ENCODE measurements at places on chromosomes 3 and 15.

DNA sequence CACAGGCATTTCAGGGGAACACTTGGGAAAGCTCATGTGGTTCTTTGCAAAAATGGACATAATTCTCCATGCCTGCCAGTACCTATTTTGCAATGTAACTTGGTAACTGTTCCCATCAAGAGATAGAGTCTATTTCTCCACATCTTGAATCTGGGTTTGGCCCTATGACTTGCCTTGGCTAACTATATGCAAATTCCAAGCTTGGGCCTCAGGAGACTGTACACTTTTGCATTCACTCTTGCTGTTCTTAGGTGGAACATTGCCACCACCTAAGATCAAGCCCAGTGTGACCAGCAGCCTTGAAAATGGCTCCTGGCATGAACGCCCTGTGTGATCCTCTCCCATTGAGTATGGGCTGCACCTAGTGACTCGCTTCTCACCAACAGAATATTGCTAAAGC, 19.8 kb upstream of the SMAD6 start:
- DNase-seq = no peak

GRCh38 chr15:45892182-45892581, 257.4 kb downstream of the SQOR start:
- DNase-seq = no peak

- DNase-seq = no peak
Observed at GRCh38 chr3:129975705-129976048, 1.2 kb downstream of the TRH start.

- no peak for DNase-seq
Observed at GRCh38 chr15:51024735-51025453, 69.8 kb downstream of the TNFAIP8L3 start.

- DNase-seq = peak; percentile 44
Observed at GRCh38 chr3:32082721-32083120, 23.7 kb upstream of the GPD1L start.

- peak; percentile 16 for DNase-seq
Observed at GRCh38 chr15:85749261-85750151, 45.2 kb downstream of the KLHL25 start.

- DNase-seq = no peak
Observed at GRCh38 chr15:64493641-64494040, 33.3 kb downstream of the ZNF609 start.

- no peak for DNase-seq
Observed at GRCh38 chr3:26114851-26115250, 325.0 kb downstream of the OXSM start.

- DNase-seq = no peak
Observed at GRCh38 chr3:128554100-128554464, 61.1 kb upstream of the GATA2 start.

DNA sequence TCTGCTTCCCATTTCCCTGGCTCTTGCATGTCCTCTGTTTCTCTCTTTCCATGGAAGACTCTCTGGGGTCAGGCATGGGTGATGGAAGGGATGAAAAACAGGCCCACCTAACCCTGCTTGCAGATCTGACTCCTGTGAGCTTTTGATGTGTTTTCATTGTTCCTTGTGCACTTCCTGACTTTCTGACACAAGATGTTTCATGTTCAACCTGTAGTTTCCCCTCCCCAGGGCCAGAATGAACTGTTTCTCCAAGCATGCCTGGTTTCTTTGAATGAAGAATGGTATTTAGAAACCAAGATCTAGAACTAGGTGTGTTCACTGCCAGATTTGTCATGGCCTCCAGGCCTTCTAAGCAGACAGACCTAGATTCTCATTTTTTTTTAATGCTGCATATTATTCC, 36.1 kb upstream of the CRTC3 start:
- DNase-seq = no peak

- no peak for DNase-seq
Observed at GRCh38 chr3:24151594-24151993, 206.5 kb downstream of the NR1D2 start.

DNA sequence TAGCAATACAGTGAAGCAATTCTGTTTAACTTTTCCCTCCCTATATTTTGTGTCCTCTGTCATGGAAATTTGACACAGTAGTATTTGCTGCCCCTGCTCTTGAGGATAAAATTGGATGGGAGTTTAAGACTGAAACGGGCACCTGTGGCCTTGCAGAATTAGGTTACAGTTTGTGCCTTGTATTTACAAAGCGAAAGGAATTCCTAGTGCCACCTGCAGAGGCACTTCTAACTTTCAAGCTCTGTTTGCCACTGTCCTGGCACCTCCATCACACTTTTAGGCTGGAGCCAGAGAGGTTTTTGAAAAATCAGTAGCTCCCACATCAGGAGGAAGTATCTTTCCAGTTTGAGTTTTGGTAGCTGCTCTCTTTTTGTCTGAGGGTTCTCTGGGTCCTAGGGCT, 39.5 kb downstream of the CD86 start:
- DNase-seq = no peak

- no peak for DNase-seq
Observed at GRCh38 chr15:80204231-80204630, 47.8 kb downstream of the CTXND1 start.

DNA sequence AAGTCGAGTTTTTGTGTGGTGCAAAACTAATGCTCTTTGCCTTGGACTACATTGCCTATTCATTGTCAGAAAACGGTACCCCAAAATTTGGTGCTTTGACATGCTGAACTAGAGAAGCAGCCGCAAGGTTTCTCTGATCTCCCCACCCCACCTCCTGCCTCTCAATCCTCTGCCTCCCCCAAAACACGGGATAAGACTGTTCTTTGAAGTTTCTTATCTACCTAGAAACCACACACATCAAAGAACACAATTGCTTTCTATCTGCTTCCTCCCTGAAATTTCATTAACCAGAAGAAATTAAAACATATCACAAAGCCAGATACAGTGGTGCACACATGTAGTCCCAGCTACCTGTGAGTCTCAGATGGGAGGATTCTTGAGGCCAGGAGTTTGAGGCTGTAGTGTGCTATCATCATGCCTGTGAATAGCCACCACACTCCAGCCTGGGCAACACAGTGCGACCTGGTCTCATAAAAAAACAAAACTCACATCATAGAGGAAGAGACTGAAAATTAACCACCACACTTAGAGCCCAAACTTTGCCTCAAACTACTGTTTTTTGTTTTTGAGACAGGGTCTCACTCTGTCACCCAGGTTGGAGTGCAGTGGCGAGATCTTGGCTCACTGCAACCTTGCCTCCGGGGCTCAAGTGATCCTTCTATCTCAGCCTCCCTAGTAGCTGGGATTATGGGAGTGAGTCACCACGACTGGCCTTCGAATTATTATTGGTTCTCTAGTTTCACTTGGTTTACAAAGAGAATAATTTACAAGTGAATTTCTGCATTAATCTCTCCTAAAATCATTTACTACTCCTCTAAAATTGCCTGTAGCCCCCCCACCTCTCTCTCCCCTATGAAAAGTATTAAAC, 2.7 kb upstream of the PCNP start:
- DNase-seq = no peak

- DNase-seq = no peak
Observed at GRCh38 chr15:48536681-48537091, 108.8 kb downstream of the FBN1 start.

DNA sequence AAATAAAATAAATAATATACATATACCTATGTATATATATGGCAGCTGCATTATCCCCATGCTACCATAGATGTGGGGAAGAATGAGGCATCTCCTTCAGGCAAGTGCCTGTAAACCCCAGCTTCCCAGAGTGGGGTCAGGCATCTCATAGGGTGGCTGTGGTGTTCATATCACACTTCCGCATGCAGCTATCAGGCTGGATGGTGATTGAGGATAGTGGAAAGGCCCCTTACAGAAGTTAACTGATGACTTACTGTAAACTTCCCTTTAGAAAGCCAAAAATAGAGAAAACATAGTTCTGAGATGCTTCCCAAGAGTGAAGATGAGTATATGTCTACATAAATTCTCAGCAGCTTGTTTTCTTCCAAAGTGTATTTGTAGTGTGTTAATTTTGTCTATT, 3.5 kb upstream of the PP2D1 start:
- DNase-seq = no peak

- DNase-seq = no peak
Observed at GRCh38 chr3:147431751-147432150, 22.6 kb downstream of the ZIC1 start.

DNA sequence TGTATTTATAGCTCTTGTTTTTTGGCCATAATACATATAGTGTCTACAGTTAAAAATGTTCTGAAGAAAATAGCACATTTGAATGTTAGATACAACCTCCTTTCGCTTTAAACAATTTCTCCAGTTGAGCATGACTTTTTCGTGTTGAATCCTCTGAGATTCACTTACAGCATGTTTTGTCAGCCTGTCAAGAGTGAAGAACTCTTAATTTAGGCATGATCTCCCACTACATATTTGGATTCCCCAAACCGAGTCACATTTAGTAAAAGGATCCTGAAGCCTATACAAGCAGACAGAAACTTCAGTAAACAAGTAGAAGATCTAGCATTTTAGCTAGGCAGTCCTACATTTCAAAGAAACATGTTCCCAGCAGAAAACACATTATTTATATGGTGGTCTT, 796.6 kb downstream of the MCTP2 start:
- DNase-seq = no peak

GRCh38 chr3:105119801-105120340, 246.8 kb upstream of the ALCAM start:
- no peak for DNase-seq

- no peak for DNase-seq
Observed at GRCh38 chr3:146969356-146969755, 364.2 kb upstream of the PLSCR5 start.

- DNase-seq = no peak
Observed at GRCh38 chr15:27448986-27449385, 478.0 kb downstream of the GABRG3 start.

DNA sequence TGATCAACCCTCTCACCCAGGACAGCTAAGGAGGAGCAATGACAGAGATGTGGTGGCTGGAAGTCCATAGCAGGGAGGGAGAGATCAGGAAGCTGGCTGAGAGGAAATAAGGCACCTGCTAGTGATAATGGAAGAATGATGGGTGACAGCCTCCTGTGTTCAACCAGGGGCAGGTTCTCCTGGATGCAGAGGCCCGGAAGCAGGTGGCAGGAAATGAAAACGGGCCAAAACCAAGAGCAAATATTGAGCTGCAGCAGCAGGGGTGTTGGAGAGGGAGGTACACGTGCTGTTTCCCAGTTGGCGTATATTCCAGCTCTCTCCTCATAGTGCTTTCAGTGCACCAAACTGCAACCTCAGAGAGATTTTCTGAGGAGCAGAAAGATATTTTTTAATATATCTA, 213.4 kb upstream of the TBL1XR1 start:
- DNase-seq = no peak

GRCh38 chr3:180265551-180265950, 228.8 kb upstream of the PEX5L start:
- peak; percentile 66 for DNase-seq

- no peak for DNase-seq
Observed at GRCh38 chr15:69314131-69314530, 15.4 kb downstream of the PAQR5 start.

- DNase-seq = no peak
Observed at GRCh38 chr15:99431661-99432091, 134.1 kb upstream of the MEF2A start.

- DNase-seq = no peak
Observed at GRCh38 chr3:38039899-38040261, 872 bp downstream of the DLEC1 start.

- DNase-seq = no peak
Observed at GRCh38 chr3:71063773-71064290, 519.7 kb downstream of the FOXP1 start.

DNA sequence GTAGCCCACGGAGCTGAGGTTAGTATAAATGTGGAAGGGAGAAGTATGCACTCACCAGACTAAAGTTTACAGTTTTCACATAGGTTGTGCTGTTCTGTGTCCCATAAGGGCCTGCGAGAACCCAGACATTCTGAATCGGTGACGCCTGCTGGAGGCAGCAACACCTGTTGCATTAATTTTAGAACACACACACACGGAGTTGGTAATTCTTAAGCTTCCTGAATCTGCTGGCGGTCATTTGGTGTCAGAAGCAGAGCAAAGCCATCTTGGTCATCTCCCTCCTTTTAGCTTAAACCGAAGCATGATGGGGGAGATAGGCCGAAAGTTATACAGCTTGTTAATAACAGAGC, 41.1 kb upstream of the AP3B2 start:
- DNase-seq = no peak

GRCh38 chr3:48560648-48561018, 2.9 kb downstream of the UCN2 start:
- no peak for DNase-seq

- no peak for DNase-seq
Observed at GRCh38 chr15:42106288-42106687, 11.9 kb upstream of the PLA2G4D start.

GRCh38 chr3:183826448-183827250, 1.3 kb upstream of the MAP6D1 start:
- no peak for DNase-seq

- DNase-seq = no peak
Observed at GRCh38 chr15:92101708-92102394, 248.3 kb downstream of the SLCO3A1 start.

DNA sequence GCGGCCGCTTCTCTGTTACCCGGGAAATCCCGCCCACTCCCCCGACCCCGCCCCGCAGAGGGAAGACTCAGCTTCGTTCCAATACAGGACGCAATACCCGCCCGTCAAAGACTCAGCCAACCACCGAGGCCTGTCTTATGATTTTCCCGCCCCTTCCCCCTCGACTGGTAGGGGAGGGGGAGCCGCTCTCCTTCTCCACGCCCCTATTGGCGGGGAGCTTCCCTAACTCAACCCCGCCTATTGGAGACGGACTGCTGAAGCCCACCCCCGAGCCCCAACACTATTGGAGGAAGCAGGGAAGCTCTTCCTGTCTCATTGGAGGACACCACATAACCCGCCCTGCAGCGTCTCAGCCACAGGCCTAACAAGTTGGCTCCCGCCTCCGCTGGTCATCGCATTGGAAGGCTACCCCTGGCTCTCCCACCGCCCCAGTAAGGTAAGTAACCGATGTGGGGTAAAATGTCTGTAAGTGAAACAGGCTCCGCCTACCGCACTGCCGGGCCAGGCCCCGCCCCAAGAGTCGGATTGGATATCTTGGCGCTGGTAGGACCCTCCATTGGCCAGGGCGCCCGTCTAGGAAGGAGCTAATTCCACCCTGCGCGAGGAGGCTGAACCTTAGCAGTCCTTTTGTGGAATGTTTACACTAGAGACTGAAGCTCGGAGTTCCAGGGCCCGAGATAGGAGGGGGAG, at the start of gene SIN3A:
TSS of gene SIN3A (minus strand) at position 17 of the 690 bp plus-strand sequence. CDS start 21,315 bp downstream, outside the sequence.
- peak; percentile 100 for DNase-seq

DNA sequence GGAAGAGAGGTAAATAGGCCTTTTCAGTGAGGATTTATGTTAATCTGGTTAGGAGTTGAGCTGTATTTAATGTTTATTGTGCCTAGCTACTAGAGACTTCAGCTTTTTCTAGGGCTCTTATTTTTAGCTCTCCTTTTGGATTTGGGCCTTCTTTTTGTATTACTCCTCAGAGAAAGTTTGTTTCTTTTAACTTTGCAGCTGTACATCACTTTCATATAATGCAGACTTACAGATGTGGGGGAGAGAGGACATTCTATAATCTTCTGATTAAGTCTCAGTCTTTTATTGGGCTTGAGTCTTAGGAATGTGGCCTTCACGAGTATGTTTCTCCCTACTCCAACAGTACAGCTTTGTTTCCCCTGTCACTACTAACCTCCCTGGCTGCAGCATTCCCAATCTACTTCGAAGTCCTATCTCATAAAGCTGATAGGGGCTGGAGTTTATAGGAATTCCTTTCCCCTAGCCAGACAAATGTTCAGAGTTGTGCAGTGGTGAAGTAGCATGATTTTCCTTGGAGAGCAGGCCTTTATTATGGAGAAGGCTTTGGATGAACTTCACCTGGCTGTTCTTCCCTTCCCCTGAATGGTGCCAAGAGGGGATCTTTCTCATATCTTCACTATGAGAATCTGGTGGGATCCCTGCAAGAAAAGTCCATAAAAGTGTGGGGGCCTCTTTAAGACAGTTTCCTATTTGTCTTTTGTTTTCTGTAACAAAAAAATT, 82.2 kb upstream of the CBLB start:
- DNase-seq = no peak

Data from stromal cell of bone marrow (primary cell).